Ammon's horn (tissue), 1 donor: ENCODE measurements at places on chromosomes 6 and 20.
A peak's percentile ranks its signal among the peaks of the same experiment; 100 is the strongest.

DNA sequence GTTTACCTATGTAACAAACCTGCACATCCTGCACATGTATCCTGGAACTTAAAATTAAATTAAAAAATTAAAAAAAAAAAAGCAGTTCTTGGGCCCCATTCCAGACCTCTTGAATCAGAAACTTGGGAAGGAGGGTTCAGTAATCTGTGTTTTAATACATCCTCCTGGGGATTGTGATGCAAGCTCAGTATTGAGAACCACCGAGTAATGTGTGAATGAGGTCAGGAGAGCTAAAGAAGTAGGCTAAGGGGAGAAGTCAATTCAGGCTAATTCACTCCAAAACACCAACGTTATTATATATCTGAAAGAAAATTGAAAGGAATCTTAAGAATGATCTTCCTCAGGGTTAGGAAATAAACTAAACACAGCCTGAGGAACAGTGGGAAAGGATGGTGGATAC, 120.4 kb downstream of the RNF144B start:
- no peak for DNase-seq

GRCh38 chr6:28534306-28534705, 8.6 kb downstream of the GPX5 start:
- DNase-seq: no peak

DNA sequence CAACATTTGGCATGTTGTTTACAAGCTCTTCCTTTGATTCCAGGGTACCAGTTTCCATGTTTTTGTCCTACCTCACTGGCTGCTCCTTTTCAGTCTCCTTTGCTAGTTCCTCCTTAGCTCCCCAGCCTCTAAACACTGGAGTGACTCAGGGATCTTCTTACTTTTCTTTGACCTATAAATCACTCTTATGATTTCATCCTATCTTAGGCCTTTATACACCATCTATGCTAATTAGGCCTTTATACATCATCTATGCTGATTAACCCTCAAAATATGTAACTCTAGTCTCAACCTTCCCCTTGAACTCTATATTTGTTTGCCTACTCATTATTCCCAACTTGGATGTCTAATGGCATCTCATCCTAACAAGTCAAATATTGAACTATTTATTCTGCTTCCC, 9.5 kb downstream of the TMEM30A start:
- DNase-seq: no peak

DNA sequence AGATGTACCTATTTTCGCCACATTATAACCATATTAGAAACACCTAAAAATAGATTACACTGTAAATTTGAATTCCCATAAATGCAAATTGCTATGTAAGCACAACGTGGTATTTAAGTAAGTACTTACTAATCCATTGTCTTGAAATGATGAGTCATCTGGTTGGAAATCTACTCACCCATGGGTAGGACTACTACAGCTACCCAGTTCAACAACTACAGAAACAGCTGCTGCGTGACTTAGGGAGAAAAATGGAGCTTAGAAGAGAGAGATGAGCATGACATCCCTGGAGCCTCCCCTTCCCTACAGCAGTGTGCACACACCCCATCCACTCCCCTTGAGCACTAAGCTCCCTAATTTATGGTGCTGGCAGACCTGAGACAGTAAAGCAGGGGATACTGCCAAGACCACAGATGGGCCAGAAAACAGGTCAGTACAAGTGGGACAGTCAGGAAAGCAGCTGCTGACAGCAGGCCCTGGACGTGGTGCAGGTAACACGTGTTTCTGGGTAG, 26.9 kb downstream of the RRAGD start:
- no peak for DNase-seq

DNA sequence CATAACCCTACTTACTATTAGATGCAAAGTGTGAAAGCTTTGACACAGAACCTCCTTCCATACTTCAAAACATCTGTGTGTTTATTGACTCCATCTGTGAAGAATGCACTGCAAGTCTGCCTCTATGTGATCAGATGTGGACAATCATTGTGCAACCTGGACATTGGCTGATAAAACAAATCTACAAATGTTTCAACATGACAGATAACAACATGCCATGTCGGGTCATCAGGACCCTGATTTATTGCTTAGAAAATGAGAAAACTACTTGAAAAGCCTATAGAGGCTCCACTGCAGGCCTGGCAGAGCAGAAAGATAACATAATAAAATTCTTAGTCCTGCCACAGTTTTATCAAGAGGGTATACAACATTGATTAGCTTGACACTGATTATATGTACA, 1286.4 kb downstream of the GRIK2 start:
- no peak for DNase-seq

- no peak for DNase-seq
These were observed 61.6 kb upstream of the MRPS10 start for GRCh38 chr6:42279144-42279781.

DNA sequence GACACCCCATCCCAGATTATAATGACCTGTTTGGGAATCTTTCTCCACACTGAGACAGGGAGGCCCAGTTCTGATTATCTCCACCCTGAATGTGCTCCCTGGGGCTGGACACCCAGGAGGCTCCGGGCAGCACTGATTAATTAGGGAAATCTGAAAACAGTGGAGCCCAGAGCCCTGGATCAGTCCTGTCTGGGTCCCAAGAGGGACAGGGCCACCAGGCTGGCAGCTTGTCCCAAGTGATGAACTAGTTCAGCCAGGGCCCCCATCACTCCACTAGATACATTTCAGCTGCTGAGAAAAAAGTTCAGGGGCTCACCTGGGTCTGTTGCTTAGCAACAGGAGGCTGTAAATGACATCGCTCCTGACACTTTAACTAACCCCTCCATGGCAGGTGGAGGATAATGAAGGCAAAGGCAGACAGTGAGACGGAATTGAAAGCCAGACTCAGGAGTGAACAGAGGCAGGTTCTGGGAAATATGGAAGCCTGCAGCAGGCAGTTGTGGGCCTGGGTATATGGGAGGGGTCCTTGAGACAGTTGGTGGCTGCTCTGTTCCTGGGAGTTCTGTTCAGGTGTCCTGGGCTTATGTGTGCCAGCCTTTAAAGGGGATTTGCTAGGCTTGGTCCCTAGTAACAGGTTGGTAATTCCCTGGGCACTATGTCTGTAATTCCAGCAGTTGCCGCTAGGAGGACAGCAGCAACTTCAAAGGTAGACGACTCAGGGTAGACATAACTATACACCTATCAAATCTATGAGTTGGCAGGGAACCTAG, 78.3 kb upstream of the CTNNBL1 start:
- DNase-seq: no peak

- DNase-seq: peak; percentile 43
These were observed 22.4 kb upstream of the RIMS4 start for GRCh38 chr20:44832724-44833123.

GRCh38 chr6:148878683-148879082, 131.9 kb downstream of the UST start:
- DNase-seq: no peak

- peak; percentile 68 for DNase-seq
These were observed 181.6 kb downstream of the JARID2 start for GRCh38 chr6:15427331-15428070.

DNA sequence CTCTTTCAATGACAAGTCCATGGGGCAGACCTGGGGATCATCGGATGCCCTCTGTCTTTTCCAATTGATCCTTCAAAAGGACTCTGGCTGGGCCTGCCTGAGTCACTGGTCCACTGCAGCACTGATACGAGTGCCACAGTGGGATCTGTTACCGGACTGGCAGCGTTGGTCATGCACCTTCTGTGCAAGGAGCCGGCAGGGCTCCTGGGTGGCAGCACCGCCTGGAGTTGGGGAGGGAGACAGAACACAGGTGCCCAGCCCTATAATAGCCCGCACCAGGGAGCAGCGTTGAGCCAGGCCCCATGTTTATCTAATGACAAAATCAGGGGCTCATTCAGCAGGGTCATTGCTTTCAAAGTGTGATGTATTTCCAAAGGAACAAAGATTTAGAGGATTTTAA, 64.2 kb upstream of the NXT1 start:
- no peak for DNase-seq

DNA sequence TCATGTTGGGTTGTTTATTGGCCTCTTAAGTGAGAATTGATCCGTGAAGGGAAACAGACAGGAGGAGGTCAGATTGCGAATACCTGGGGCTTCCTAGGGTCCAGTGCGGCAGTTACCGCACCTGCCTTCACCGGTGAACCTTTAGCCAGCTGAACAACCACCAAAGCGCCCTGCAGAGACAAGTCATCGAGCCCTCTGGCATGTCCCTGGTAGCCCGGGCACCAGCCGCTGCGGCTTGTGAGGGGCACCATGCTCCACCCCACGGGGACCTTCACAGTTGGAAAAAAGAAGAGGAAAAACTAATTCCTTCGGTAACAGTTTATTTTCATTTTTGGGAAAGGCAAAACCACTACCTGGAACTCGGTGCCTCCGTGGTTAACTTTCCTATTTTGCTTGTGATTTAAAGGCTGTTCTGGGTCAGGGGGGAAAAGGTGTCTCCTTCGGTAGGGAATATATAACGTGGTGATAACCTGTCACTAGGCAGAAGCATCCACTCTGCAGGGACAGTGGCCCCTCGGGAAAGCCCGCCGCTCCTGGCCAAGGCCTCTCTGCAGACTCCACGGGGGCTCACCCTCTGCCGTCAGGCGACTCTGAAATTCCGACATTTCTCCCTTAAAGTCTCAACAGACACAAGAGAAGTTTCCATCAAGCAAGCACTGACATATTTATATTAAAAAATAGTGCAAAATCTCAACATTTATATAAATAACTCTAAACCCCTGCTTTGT, 30.7 kb upstream of the ZBP1 start:
- no peak for DNase-seq

- DNase-seq: no peak
These were observed 2.3 kb downstream of the ENTPD6 start for GRCh38 chr20:25197870-25198190.

- peak; percentile 19 for DNase-seq
These were observed 113.7 kb upstream of the GGTLC1 start for GRCh38 chr20:24102290-24102689.

DNA sequence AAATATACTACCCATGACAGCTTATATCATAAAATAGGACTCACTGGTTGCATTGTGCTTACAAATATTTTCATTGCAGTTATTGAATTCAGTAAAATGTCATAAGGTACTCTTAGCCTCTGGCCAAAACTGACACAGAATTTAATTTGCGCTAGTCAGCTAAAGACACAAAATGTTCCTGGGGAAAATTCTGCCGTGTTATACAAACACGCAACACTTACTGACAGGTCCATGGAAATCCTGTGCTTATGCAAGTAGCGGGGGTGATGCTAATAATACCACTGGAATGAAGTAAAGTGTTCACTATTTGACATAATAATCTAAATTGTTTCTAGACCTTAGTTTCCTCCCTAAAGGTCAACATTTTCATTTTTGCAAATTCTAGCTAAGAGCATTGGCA, 354.4 kb upstream of the RSPO3 start:
- no peak for DNase-seq
